Hypothalamus (tissue), 51 donors: ENCODE measurements at places on chromosomes 1 and 21.

DNA sequence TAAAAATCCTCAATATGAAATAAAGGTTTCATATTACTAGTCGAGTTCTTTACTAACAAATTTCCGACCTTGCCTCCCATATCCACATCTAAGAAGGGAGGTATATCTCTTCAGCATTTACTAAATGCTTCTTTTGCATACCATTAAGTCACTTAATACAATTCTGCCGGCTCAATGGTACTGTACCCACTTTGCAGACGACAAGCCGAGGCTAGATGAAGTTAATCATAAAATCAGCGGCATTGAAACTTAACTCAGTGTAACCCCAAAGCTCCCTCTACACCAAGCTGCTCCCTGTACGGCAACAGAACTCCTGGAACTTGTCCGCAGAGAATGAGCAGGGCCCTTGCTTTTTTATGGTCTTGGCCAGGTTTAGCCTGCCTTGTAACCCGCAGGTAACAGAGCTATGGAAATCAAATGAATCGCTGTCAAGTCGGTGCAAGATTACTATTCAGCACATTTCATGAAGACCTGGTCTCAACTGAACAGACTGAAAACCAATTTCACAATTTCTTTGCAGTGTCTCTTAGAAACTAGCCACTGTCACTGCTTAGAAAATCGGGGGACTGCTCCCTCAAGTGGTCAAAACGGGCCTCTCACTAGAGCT lies 738 bp downstream of the INTS7 start:
- DNase-seq, result no peak

DNA sequence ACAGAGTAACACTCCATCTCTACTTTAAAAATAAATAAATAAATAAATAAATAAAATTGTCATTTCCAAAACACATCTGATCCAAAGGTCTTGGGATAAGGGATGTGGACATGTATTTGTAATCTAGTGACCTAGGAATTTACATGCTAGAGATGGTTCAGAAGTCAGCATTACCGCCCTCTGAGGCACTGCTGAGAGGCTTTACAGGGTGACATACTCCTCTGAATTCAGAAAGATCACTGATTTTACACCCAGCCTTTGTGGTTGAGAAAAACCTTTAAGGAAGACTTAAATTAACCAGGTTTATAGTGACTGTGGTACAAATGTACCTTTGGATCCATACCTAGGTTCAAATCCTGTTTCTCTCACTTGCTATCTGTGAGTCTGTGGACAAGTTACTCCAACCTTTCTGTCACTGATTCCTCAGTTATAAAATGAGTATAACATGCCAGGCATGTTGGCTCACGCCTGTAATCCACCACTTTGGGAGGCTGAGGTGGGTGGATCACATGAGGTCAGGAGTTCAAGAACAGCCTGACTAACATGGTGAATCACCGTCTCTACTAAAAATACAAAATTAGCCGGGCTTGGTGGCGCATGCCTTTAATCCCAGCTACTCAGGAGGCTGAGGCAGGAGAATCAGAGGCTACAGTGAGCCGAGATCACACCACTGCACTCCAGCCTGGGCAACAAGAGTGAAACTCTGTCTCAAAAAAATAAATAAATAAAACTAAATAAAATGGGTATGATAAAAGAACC lies 20.1 kb downstream of the OSBPL9 start:
- no peak for DNase-seq

DNA sequence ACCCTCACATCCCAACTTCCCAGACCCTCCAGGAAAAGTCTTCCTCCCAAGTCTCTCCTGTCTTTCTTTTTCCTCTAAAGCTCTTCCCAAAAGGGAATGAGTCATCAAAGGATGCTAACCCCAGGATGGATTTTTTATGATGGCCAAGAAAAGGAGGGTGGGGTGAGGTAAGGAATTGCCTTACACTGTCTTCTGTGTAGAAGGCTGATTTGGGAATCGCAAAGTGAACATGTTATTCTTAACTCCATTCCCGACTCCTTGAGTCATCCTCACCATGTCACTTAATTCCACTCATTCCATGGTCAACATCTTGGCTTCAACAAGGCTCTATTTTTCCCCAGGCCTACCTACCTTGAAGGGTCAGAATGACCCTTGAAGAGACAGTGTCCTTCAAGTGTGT lies 44.0 kb downstream of the TBX15 start:
- DNase-seq, result no peak

DNA sequence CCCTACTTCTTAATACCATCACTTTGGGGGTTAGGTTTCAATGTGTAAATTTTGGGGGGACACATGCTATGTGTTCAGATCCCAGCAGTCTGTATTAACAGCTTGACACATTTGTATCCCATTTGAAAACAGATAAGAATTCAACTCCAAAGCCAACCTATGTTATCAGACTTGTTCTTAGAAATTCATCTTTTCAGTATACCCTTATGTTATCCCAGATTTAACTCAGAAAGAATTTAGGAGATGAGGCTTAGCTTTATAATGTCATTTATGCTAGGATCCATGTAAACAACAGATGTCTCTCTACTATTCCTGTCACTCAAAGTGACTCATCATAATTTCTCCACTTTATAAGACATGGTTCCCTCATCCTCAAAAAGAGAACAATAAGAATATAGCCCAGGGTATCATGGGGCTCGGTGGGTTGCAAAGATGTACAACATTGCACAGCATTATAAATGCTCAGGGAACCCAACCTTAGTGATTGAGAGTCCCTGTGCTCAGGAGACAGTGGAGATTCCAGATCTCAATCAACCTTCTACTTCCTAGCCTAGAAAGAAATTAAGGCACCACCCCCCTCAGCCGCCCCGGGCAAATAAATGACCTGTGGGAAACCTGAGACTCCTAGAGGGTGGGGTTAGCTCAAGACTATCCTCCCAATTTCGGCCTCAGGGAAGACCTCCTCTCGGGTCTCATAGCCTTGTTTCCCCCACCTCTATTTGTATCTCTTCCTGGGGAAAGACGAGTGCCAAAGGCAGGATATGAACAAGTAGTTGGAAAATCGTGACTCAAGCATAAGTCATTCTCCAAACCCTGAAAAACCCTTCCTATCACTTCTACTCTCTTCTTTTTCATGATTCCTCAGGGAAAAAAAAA lies 265.1 kb upstream of the CAMK1G start:
- no peak for DNase-seq

DNA sequence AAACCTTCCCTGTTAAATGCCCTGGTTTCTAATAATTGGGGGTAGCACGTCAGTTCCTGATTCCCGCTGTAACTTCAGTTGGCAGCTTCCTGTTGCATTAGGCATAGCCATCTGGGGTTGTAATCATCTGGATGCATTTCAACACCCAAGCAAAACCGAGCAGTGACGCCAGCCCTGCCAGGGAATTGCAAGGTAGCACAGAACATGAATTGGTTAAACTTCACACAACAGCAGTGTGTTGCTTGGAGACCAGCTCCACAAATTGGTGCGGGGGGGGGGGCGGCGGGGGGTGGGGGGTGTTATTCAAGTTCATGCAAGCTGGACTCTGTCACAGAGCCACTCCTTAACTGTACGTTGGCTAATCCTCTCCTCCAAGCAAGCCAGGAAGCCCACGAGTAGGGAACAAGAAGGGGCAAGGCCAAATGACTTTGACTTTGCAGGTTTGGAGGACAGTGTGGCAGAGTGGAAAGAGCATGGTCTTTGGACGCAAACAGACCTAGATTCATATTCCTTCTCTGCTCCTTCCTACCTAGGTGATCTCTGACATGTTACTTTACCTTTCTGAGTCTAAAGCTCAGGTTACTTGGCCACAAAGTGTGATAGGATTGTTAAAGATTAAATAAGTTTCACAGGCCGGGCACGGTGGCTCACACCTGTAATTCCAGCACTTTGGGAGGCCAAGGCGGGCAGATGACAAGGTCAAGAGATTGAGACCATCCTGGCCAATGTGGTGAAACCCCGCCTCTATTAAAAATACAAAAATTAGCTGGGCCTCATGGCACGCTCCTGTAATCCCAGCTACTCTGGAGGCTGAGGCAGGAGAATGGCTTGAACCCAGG lies 4.7 kb downstream of the LAX1 start:
- no peak for DNase-seq

DNA sequence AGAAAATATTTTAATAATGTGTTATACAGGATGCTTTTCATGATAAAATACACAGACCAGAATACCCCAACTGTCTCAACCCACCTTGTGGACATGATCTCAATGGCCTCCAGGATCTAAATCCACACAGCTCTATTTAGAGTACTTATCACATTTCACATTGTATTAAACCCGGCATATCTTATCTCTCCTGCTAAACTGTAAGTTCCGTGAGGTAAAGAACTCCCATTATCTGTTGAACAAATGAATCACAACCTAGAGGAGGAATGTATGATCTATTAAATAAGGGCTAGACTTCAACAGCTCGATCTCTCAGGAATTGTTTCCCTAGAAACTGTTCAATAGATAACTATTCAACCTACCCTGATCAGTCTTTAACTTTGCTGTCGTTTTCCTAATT lies 6.9 kb downstream of the ETV3 start:
- DNase-seq, result no peak

- DNase-seq, result no peak
Measured at GRCh38 chr1:46553506-46553905, 2.1 kb upstream of the KNCN start.

- DNase-seq, result no peak
Measured at GRCh38 chr1:190067592-190067991, 410.1 kb downstream of the BRINP3 start.

DNA sequence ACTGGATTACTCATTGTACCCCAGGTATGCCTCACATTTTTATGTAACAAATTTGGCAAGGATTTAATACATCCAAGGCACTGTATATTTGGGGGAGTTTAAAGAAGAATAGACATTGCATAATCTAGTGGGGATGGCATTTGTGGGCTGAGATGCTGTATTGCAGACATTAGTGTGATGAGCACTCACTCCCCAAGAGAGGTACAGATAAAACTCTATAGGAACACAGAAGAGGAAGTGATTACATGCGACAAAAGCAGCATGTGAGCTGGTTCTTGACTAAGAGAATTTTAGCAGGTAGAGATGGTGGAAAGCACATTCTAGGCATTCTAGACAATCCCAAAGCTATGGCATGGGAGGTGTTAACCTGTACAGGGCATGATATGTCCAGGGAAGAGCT lies 24.2 kb upstream of the CDC14A start:
- no peak for DNase-seq

GRCh38 chr1:204731509-204731908 lies 46.0 kb upstream of the LRRN2 start:
- DNase-seq, result no peak

GRCh38 chr1:27979151-27979858 lies 19.5 kb downstream of the XKR8 start:
- DNase-seq, result no peak

DNA sequence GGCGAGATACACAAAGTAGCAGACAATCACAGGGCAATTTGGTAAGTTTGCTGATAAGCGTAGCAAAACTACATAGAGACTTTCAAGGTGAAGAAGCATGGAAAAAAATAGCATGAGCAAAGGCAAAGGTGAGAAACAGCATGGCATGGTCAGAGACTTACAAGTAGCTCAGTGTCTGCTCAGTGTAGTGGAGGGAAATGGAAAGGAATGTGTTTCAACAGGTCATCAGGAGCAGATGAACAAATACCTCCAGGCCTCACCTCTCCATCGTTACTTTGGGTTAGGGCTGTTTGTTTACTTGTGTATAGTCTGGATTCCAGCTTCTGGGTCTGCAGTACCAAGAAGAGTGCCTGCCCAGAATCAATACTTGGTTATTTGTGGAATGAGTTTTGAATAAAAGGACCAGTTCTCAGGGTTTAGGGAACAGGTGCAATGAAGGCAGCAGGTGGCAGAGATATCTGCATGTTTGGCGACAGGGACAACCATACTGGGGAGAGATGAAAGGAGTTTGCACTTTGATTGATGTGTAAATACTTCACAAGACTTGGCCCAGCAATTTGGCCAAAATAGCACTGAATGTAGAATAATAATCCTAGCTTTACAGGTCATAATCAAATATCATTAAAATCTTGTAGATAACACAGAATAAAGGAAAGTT lies 97.0 kb upstream of the FGGY start:
- no peak for DNase-seq

DNA sequence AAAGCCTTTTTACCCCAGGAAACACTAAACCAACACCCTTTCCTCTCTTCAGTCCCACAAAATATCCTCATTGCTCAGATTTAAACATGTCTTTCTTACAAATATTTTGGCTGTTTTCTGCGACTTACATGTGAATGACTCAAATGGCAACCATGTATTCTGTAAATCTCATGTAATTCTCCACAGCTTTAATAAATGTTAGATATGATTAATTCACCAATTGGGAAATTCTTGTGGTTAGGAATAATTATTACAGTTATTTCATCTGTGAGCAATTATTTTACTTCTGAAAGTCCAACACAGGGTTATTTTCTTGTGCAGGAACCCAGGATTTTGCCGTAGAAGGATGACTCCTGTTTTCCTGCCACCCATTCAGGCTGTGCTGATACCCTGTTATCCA lies 431.5 kb downstream of the LMO4 start:
- no peak for DNase-seq

- no peak for DNase-seq
Measured at GRCh38 chr1:152502496-152503180, 8.0 kb upstream of the LCE5A start.

- no peak for DNase-seq
Measured at GRCh38 chr21:18622383-18622782, 218.8 kb upstream of the TMPRSS15 start.

DNA sequence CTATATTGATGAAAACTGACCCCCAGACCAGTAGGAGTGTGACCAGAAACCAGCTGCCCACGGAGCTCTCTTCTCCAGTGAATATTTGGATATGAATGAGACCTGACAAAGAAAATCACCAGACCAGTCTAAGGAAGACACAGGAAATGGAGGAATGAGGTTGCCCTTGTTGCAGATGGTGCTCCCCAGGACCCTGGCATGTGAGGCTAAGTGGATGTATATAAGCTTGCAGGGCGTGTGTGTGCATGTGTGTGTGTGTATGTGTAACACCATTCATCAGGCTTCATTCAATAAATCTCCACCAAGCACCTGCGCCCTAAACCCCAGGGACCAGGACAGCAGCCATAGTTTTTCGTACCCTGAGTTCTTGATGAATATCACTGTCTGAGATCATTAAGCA lies 14.4 kb downstream of the PHLDA3 start:
- no peak for DNase-seq

DNA sequence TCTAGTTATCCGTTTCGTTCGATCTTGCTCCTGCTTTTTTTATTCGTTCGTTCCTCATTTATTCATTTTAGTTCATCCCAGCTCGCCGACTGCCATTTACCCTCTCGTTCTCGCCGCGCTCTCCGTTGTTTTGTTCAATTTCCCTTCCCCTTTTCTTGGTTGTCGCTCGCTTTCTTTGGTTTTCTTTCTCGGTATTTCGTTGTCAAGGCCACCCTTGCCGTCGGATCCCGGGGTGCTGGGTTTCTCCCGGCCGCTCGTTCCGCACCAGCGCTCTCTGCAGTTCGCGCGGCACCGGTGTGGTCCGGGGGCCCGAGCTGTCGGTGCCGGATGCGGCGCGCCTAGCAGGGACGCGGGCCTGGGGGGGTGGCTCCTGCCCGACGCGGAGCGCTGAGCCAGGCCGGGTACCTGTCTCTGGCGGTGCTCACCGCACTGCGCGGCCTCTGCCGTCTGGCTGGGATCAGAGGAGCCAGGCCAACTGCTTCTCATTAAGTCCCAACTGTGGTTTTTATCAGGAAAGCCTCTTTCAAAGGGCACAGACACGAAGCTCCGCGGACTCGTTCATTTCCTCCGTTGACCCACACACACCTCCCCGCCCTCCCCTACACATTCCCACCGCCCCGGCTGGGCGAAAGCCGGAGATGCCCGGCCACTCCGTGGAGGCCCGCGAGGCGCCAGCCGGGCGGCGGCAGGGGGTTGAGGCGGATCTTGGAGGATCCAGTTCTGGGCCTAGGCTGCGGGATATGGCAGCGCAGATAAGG lies 1.6 kb downstream of the ALX3 start:
- no peak for DNase-seq

- no peak for DNase-seq
Measured at GRCh38 chr1:39668894-39669293, 3.0 kb downstream of the NT5C1A start.
